ENCODE measurements at places on chromosomes 13 and 19. TPM values are rescaled to one million over a fixed set of nuclear protein-coding genes. Genes with fewer than 3 reads are reported as not detected.

The ZNF224 gene
- 58.2 TPM for total RNA-seq

DNA sequence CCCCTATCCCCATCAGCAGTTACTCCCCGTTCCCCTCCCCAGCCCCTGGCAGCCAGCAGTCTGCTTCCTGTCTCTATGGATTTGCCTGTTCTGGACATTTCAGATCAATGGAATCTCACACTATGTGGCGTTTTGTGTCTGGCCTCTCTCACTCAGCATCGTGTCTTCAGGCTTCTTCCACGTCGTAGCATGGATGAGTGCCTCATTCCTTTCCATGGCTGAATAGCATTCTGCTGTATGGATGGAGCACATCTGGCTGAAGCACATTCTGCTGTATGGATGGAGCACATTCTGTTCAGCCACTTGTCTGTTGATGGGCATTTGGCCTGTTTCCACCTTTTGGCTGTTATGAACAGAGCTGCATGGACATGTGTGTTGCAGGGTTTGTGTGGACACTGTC, 29.5 kb downstream of the CRTC1 start:
- peaks cover 7% of the 10 kb centered on the region for H3K4me1 ChIP-seq
- H3K27ac ChIP-seq = no peak overlapping the region
- no peak for DNase-seq
- no peak overlapping the region for H3K4me3 ChIP-seq
- H3K36me3 ChIP-seq = no peaks in the 10 kb centered on the region
- no peaks in the 10 kb centered on the region for H3K27me3 ChIP-seq

The CCL25 gene
- 19.0 TPM for total RNA-seq

GRCh38 chr13:71801165-71801760, 65.7 kb downstream of the DACH1 start:
- DNase-seq = no peak
- no peaks in the 10 kb centered on the region for H3K36me3 ChIP-seq
- H3K27ac ChIP-seq = no peak overlapping the region

The ATP8B3 gene
- total RNA-seq = 17.0 TPM

DNA sequence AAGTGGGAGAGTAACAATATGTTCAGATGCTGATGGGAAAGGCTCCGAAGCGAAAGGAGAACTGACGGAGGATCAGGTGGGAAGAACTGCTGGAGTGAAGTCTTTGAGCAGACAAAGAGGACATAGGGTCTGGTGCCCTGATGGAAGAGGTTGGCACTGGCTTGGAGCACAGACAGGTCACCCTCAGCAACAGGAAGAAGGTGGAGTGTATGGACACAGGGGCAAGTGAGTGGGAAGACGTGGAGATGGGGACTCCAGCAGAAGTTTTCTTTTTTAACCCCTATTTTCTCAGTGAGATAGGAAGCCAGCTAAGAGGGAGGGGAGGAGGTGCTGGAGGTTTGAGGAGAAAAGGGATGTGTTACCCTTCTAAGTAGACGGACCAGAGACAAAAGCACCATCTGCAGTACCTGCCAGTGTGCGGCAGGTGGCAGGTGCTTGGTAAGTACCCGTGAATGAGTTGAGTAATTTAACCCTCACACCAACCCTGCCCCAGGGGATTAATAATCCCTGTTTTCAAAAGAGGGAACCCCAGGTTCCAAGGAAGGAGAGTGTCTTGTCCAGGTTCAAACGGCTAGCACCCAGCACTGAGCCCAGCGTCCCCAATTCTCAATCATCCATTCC, 11.2 kb downstream of the HAS1 start:
- H3K27me3 ChIP-seq = peaks cover 11% of the 10 kb centered on the region
- H3K36me3 ChIP-seq = peaks cover 3% of the 10 kb centered on the region
- H3K4me1 ChIP-seq = no peaks in the 10 kb centered on the region
- DNase-seq = no peak
- no peak overlapping the region for H3K4me3 ChIP-seq

DNA sequence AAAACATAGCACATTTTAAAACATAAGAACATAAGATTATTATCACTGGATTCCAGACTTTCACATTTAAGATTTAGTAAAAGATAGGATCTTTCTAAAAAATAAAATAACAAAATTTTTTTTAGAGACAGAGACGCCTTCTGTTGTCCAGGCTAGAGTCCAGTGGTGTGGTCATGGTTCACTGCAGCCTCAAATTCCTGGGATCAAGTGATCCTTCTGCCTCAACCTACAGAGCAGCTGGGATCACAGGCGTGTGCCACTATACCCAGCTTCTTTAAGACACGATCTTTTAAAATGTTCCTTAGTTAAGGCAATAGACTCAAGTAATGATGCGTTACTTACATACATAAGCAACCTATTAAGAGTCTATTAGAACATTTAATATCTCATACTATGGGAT, 32.7 kb downstream of the ALG5 start:
- H3K27me3 ChIP-seq = no peaks in the 10 kb centered on the region
- H3K27ac ChIP-seq = no peak overlapping the region
- peaks cover 19% of the 10 kb centered on the region for H3K36me3 ChIP-seq
- peaks cover 5% of the 10 kb centered on the region for H3K4me1 ChIP-seq
- no peak for DNase-seq

DNA sequence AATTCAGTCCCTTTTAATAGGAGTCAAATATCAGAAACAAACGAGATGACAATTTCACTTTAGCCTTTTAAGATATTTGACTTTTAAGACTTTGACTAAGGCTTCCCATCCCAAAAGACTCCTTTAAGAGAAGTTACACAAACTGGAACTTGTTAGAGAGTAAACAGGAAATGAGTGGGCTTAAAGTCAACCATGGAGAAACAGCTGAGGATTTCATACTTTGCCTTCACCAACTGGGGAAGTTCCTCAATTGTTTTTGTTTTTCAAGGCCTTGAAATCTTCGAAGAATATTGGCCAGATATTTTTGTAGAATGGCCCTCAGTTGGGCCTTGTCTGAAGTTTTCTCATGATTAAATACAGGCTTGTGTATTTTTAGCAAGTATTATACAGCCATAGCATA, 227.3 kb downstream of the POU4F1 start:
- H3K27me3 ChIP-seq = peaks cover 2% of the 10 kb centered on the region
- DNase-seq = no peak
- H3K4me1 ChIP-seq = no peaks in the 10 kb centered on the region

DNA sequence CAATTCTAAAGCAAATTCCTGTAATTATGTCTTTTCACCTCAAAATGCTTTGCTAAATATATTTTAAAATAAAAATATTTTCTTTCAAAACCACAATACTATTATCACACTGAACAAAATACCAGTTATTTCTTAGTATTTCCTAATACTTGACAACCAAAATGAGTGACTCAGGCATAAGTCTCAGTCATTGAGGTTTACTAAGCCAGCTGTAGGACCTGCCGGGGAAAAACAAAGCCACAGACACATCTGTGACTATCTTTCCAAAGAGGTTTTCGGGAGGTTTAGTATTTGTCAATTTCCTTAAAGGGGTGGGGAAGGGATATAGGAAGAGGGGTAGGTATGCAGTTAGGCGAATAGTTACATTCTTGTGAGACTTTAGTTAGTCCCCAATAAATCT, 3.2 kb upstream of the ZNF235 start:
- no peak overlapping the region for H3K27ac ChIP-seq
- no peaks in the 10 kb centered on the region for H3K36me3 ChIP-seq
- no peak for DNase-seq
- no peaks in the 10 kb centered on the region for H3K27me3 ChIP-seq
- no peak overlapping the region for H3K4me3 ChIP-seq
- peaks cover 14% of the 10 kb centered on the region for H3K4me1 ChIP-seq

The RABAC1 gene
- total RNA-seq = 87.3 TPM

The CAMSAP3 gene
- total RNA-seq = 0.40 TPM

DNA sequence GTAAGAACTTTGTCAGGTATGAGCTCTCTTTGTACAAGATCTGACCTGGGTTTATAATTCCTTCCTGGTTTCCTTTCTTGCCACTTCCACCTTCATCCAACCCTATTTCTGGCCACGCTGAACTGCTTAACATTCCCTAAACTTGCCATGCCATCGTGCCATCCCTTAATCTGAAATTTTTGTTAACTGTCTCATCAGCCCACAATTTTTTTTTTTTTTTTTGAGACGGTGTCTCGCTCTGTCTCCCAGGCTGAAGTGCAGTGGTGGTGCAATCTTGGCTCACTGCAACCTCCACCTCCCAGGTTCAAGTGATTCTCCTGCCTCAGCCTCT, 144.6 kb downstream of the GGACT start:
- peak overlapping the region; percentile 12 for H3K27ac ChIP-seq
- no peak overlapping the region for H3K4me3 ChIP-seq
- DNase-seq = no peak
- H3K4me1 ChIP-seq = peaks cover 4% of the 10 kb centered on the region
- no peaks in the 10 kb centered on the region for H3K36me3 ChIP-seq
- H3K27me3 ChIP-seq = no peaks in the 10 kb centered on the region

- no peak for DNase-seq
- no peak overlapping the region for H3K27ac ChIP-seq
- H3K4me1 ChIP-seq = peaks cover 4% of the 10 kb centered on the region
- no peaks in the 10 kb centered on the region for H3K36me3 ChIP-seq
- H3K4me3 ChIP-seq = no peak overlapping the region
These were observed 94.5 kb upstream of the CACNA1A start for GRCh38 chr19:13600802-13601201.

The PALM3 gene
- total RNA-seq = not detected

DNA sequence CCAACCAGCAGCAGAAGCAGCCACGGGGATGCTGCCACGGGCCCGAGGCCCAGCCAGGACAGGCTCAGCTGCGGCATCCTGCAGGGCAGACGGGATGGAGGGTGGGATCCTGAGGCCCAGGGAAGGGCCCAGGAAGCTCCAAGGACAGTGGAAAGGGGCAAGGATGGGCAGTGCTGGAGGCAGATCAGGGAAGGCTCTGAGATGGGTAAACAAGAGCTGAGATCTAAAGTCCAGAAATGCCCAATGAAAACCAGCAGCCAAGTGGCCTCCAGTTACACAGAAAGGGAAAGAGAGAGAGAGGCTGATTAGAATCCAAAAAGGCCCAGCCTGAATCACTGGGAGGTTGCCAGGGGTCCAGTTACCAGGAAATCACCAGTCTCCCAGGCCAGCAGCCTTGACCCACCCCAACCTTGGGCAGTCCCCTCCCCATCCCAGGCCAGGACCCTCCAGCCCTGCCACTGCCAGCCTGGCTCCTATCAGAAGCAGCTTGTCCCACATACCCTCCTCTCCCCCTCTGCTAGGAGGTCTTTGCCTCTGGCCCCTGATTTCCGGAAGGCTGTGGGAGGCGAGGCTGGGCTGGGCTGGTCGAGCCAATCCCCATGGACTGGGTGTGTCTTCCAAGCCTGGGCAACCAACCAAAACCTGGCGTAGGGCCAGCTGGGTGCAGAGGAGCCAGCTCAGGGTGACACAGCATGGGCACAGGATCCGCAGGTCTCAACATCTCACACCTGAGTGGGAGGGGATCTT, at the start of gene CYP4F11:
Gene CYP4F11 (minus strand): TSS at position 198 of the 747 bp plus-strand sequence. CDS start 121 bp downstream, at position 77.
- no peak for DNase-seq
- peaks cover 17% of the 10 kb centered on the region for H3K27me3 ChIP-seq
- no peaks in the 10 kb centered on the region for H3K4me1 ChIP-seq
- H3K4me3 ChIP-seq = no peak within 1 kb of the TSS
- H3K27ac ChIP-seq = no peak within 1 kb of the TSS
- H3K36me3 ChIP-seq = peaks cover 3% of the 10 kb centered on the region

DNA sequence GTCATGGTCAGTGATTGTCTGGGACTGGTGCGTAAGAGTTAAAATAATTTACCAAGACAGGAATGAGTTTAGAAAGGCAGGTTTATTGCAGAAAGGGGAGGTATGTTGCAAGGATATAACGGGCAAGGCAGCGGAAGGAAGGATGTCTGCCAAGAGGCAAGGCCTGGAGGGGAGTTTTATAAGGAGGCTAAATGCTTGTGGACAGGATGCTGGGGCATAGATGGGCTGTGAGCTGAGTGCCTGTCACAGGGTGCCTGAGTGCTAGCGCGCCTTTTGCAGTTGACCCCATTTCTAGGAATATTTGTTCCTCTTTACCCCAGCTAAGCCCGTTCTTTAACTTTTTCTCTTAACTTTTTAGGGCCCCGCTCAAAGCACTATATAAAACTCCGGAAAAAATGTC, 58.7 kb downstream of the TEX26 start:
- no peaks in the 10 kb centered on the region for H3K36me3 ChIP-seq
- no peak for DNase-seq
- H3K27me3 ChIP-seq = peaks cover 24% of the 10 kb centered on the region
- H3K4me3 ChIP-seq = no peak overlapping the region
- H3K27ac ChIP-seq = no peak overlapping the region

The TPGS1 gene
- 27.0 TPM for total RNA-seq

- peaks cover 48% of the 10 kb centered on the region for H3K27me3 ChIP-seq
- peak overlapping the region; percentile 3 for H3K4me3 ChIP-seq
- H3K36me3 ChIP-seq = no peaks in the 10 kb centered on the region
These were observed 24.0 kb upstream of the MEIS3 start for GRCh38 chr19:47443331-47443730.

DNA sequence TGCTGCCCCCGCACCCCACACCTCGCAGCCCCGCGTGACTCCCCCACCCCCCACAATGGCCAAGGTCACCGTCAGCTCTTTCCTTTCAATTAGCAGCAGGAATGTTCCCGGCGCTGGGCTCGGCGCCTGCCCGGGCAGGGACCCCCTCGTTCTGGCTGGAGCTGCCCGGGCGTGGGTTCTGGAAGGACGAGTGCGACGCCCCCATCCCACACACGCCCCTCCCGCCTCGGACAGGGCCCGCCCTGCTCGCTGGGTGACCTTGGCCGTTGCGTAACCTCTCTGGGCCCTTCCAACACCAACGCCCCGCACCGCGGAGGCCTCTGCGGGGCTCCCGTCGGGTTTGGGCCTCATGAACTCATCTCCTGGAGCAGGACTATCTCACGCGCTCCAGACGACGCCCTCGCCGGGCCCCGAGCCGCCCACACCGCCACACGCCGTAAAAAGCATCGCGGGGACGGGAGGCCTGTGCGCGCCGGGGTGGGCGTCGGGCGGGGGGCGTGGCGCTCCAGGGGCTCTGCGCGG, 10.3 kb downstream of the PALM start:
- peaks cover 1% of the 10 kb centered on the region for H3K4me1 ChIP-seq
- no peak overlapping the region for H3K4me3 ChIP-seq
- H3K27ac ChIP-seq = no peak overlapping the region

DNA sequence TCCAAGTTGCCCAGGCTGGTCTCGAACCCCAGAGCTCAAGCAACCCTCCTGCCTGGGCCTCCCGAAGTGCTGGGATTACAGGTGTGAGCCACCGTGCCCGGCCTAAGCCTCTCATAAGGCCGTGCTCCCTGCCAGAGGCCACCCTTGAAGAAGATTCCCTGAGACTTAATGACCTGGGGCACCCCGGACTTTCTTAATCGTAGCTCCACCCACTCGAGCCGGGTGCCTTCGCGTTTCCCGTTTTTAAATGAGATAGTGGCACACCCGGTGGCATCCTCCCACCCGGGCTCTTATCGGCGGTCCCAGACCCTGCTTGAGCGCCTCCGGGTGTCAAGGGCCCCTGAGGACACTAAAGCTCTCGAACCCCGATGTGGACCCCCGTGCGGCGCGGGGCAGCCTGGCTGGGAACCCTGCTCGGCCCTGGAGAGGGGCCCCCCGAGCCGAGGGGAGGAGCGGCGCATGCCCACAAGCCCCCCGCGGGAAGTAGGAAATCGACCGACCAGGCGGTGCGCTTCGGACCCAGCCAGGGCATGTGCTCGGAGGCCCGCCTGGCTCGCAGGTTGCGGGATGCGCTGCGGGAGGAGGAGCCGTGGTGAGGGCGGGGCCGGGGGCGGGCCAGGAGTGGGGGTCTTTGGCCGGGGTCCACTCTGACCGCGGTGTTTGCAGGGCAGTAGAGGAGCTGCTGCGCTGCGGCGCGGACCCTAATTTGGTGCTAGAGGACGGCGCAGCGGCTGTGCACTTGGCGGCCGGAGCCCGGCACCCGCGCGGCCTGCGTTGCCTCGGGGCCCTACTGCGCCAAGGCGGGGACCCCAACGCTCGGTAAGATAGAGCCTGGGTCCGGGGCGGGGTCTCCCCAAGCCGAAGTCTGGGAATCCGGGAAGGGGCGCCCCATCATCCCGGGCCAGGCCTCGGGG, at the start of gene ANKLE1:
Gene ANKLE1 (plus strand): TSS at position 511 of the 914 bp plus-strand sequence. CDS start 20 bp downstream, at position 531.
- H3K36me3 ChIP-seq = peaks cover 8% of the 10 kb centered on the region
- peak; percentile 67 for DNase-seq
- H3K4me3 ChIP-seq = peak within 1 kb of the TSS; percentile 86
- peaks cover 10% of the 10 kb centered on the region for H3K4me1 ChIP-seq
- no peaks in the 10 kb centered on the region for H3K27me3 ChIP-seq
- peak within 1 kb of the TSS; percentile 81 for H3K27ac ChIP-seq

All from activated naive CD8-positive, alpha-beta T cell treated with anti-CD3 and anti-CD28 coated beads, Interleukin-2, amount 10 ng/mL, durations not matched to agents 7 days and 5 days (primary cell).